Inflammatory macrophage treated with lipopolysaccharide for 4 hours (primary cell): ENCODE measurements at places on chromosomes 2 and 18.

DNA sequence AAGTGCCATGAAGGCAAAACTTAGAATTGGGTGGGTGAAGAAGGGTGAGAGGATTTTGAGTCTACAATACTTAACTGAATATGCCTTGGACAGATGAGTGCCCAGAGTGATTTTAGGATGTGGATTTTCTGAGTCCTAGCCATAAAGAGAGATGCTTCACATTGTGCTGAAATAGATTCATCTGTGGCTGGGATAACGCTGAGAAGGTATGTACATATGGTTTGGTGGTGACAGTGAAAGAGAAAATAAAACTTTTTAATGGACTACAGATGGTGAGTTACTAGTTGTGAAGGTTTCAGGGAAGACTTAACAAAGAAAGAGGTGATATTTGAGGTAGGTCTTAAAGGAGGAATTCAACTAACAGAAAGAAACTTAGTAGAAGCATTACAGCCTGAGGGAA is 265.8 kb downstream of the AKAIN1 start:
- no peak for DNase-seq

- DNase-seq = no peak
These were observed 116.1 kb upstream of the GPC1 start for GRCh38 chr2:240319221-240319854.

- DNase-seq = peak; percentile 17
These were observed 75.1 kb downstream of the SPRED2 start for GRCh38 chr2:65357095-65357958.

DNA sequence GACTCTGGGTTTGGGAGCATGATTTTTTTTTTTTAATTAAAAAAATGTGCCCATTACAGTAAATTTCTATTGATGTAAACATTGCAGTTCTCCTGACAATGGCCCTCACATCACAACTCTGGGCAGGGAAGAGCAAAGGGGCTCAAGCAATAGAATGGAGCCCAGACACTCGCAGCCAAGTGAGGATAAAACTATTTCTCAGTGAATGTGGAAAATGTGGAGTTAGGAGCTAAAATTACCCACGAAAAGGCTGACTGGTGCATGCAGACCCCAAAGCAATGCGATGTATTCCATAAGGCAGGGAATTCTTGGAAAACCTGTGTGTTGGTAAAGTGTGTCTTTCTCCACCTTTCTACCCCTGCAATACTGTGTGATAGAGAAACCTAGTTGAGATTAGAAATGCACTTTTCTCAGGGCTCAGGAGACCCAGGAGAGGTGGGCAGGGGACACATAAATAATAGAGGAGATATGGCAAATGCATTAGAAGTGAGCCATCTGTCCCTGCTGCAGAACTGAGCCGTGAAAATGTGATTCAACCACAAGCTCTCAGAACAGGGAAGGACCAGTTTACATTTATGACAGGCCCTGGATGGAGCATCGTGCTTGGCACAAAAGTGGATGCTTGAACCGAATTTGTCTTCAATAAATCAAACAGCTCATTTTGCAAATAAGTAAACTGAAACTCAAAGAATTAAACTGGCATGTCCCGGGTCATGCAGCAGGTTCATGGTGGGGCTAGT is 100.1 kb downstream of the MYCN start:
- DNase-seq = no peak

DNA sequence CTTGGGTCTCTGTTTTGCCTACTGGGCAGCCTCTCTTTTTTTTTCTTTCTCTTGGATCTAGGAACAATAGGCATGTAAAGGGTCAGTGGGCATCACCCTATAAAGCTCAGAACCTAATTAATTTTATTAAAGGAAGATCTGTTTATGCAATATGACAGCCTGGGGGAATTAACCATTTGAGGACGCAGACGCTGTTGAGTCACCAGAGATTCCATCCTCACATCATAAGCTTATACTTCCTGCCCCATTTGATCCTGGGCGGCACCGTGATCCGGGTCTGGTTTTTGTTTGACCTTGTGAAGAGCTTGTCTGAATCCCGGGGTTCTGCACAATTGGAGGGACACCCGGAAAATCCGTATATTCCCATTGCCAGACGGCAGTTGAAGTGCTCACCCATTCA is 16.8 kb upstream of the BCL11A start:
- peak; percentile 19 for DNase-seq

GRCh38 chr18:70491734-70492348 is 203.0 kb downstream of the SOCS6 start:
- peak; percentile 66 for DNase-seq

GRCh38 chr18:71116535-71116934 is 827.7 kb downstream of the SOCS6 start:
- no peak for DNase-seq

GRCh38 chr2:84290537-84290936 is 168.5 kb downstream of the SUCLG1 start:
- DNase-seq = no peak

DNA sequence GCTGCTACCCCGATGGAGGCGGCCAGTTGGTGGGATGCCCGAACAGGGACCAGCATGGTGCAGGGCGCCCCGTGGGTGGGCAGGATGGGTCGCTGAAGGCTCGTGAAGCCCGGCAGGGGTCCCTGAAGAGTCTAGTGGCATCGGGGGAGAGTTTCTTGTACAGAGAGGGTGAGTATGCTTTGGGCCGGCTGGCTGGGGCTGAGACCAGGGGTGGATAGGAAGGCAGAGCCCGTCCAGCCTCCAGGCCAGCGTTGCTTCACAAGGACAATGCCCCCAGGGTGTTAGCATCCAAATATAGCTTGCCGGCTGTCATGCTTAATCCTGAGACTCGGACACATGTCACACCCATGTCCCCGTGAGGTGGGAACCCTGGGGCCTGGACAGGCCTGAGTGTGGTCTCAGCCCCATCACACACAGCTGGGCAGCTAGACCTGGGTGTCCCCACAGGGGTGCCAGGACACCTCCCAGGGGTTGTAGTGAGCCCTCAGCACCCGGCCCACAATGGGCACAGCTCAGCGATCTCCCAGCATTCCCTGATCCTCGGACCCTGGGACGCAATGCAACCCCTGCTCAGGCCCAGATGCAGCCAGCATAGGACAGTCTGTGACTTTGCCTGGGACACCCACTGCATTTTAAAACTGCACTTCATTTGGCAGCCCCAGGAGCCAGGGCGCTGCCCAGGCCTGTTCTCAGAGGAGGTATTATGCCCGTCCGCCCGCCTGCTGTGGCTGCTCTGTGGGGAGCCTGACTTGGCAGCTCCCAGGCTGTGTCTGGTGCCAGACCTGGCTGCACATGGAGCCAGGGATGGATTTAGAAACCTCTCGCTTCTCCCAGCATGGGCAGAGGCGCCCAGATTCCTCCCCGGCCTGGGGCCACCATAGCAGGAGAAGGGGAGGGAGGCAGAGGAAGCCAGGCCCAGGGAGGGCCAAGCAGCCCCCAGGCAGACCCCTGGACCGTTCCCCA is 36.4 kb downstream of the RAMP1 start:
- no peak for DNase-seq
